Activated naive CD8-positive, alpha-beta T cell treated with anti-CD3 and anti-CD28 coated beads, Interleukin-2, amount 50 U/mL, for 24 hours (primary cell): ENCODE measurements at places on chromosomes 7 and 10.

DNA sequence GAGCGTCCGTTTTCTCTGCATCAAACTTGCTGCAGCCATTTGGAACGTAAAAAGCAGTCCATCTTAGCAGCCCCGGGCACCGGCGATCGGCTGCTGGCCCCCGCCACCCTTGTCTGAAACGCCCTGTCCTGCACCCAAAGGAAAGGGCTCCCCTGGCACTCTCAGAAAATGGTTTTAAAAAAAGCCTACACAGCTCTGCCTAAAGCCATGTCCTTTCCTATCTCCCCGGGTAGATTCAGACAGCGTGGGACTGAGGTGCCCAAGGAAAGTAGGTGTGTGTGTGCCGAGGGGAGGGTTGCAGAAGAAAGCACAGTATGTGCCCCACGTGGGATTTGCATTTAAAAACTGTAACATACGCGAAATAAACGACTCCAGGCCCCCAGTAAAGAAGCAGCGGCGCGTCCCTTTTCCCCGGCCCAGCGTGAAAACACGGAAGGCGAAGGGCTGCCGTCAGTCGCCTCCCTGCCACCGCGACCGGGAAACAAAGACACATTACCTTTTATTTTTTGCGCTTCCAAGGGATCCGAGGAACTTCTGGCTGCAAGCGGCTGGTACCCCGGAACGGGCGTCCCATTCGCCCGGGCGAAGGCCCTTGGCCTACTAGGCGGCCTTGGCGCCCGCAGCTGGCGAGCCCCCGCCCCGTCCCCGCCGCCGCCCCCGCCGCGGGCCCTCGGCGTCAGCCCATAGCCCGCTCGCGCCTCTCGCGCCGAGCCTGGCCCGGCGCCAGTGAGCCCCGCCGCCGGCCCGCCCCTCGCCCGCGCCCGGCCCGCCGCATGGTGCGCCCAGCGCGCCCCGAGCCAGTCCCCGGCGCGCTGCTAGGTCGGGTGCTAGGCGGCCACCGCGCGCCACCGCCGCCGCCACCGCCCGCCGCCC lies 304.6 kb downstream of the PRPF18 start:
- peak; percentile 9 for DNase-seq

DNA sequence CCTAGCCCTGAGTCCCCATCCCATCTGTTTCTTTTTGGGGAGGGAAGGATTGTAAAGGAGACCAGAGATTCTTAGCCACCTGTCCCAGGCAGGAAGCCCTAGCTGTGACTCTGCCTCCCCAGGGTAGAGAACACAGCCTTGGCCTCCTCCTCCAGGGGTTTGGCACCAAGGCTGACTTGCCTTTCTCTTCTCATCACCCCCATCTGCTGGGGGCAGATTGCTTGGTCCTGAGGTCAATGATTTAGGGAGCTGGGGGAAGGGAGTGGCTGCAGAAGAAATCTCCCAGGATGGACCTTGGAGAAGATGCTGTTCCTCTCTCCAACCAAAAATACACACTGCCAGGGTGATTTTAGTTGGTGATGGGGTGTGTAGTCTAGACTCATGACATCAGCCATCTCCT lies 2.6 kb upstream of the MNX1 start:
- no peak for DNase-seq

- DNase-seq = no peak
Observed at GRCh38 chr7:151595702-151596350, 76.1 kb upstream of the RHEB start.

DNA sequence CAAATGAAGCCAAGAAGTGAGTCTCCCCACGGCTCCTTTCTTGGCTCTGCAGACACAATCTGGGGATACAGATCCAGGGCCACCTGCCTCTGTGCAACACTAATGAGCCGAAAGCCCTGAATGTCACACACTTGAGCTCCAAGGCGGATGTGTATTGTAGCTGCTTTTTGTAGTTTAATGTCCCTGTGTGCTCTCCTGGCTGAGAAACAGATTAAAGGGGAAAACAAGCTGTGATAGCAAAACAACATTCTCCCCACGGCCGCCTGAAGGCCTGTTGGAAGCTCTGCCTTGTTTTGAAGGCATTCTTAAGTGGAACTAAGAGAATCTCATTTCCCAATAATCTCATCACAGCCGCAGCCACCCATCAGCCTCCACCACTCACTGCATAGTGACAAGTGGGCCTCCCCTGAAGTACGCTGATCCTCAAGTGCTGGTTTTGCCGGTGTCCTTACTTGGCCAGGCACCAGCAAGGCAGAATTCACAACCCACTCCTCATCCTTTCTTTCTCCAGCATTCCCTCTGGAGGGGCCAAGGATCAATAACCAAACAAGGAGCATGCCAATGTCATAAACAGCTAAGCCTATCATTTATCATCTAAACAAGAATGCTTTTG lies 44.4 kb upstream of the AMPH start:
- DNase-seq = no peak

GRCh38 chr7:23075571-23075970 lies 30.0 kb upstream of the KLHL7 start:
- DNase-seq = no peak

- DNase-seq = peak; percentile 85
Observed at GRCh38 chr10:102660888-102661657, 16.8 kb downstream of the TRIM8 start.

GRCh38 chr10:121927841-121928527 lies at the start of gene ATE1:
Gene ATE1, minus strand, starts transcription at chr10:121928031. Its CDS starts 82 bp downstream, at chr10:121927949.
- peak; percentile 84 for DNase-seq

- no peak for DNase-seq
Observed at GRCh38 chr7:36910859-36911258, 186.6 kb upstream of the AOAH start.

GRCh38 chr7:76049295-76049694 lies 1.4 kb downstream of the MDH2 start:
- DNase-seq = no peak

GRCh38 chr7:52961084-52961483 lies 74.3 kb upstream of the POM121L12 start:
- DNase-seq = no peak

GRCh38 chr10:133258818-133259601 lies 17.7 kb downstream of the ADAM8 start:
- DNase-seq = peak; percentile 91

- no peak for DNase-seq
Observed at GRCh38 chr10:20489961-20490360, 407.1 kb downstream of the NEBL start.

DNA sequence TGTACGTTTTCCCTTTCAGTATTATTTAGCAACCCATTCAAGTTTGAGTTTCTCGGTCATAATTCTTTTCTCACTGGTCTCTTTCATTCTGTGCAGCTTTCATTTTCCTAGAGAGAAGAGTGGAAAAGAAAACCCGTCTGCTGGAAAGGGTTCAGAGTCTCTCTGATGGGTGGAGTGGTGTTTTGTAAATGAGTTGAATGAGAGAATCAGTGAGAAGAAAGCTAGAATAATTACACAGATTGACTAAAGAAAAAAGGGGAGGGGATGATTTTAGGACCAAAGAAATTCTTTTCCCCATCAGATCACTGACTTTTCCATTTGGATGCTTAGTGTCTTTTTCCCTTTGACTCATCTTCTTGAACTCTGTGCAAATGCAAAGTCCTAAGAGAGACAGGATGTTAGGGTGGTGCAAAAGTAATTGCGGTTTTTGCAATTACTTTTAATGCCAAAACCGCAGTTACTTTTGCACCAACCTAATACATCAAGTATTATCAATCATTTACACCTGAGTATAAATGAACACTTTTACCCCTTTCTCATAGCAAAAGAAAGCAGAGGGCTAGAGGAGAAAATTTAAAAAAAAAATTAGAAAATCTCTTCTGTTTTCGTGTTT lies 242.1 kb upstream of the SP4 start:
- no peak for DNase-seq

- no peak for DNase-seq
Observed at GRCh38 chr7:10977113-10977512, 3.4 kb downstream of the PHF14 start.

DNA sequence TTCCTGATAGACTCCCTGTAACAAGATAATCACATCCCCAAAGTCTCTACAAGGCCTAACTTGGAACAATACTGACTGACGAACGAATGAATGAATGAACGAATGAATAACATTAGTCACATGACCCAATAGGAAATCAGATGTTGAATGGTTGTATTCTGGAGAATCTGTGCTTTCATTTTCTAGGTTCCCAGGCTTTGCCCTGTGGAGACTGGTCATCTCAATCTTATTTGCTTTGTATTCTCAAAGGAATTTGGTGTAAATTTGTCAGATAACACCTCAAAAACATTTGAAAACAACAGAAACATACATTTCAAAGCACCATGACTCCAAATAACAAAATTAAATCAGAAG lies 69.6 kb upstream of the COL1A2 start:
- no peak for DNase-seq

- DNase-seq = no peak
Observed at GRCh38 chr10:29857843-29858701, 201.3 kb downstream of the JCAD start.

GRCh38 chr10:11902646-11903045 lies 79.5 kb downstream of the PROSER2 start:
- no peak for DNase-seq

- DNase-seq = no peak
Observed at GRCh38 chr7:13106513-13106912, 419.1 kb downstream of the ARL4A start.

GRCh38 chr10:74163319-74164068 lies 12.5 kb downstream of the ADK start:
- DNase-seq = no peak

GRCh38 chr7:23333671-23334246 lies 34.6 kb downstream of the MALSU1 start:
- DNase-seq = no peak

DNA sequence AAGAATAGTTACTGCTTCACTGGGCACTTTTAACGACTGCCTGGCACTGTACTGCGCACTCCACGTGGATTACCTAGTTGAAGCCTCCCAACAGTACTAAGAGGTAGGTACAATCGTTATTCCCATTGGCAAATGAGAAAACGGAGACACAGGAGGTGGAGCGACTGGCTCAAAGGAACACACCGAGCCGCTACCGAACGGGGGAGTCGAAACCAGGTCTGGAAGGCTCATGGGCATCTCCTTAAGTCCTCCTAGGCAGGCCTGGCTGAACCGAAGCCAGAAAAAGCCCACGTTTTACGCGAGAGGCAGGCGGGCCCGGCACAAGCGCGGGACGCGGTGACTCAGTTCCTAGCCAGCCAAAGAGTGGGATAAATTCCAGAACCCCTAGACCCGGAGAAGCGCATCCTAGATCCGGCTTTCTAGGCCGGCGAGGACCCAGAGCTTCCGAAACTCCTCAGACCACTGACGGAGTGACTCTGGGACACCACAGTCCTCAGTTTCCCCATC lies 472 bp downstream of the PDAP1 start:
- DNase-seq = peak; percentile 41
